ENCODE measurements at places on chromosomes 5 and 9.

GRCh38 chr5:25858019-25858418 lies 1180.4 kb downstream of the CDH9 start:
- DNase-seq: no peak

DNA sequence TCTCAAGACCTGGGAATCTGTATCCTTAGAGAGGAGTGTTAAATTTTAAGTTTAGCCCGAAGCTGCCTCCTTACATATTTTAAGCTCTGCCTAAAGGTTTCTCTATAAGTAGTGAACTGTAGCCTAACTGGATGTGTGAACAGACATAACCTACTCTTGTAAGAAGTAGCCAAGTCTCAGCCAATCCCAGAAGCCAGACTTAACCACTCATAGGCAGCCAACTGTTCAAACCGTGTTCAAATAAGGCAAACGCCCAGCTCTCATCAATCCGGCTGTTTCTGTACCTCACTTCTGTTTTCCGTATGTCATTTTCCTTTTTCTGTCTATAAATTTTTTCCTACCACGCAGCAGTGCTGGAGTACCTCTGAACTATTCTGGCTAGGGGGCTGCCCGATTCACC lies 58.7 kb upstream of the HRH2 start:
- DNase-seq: no peak

DNA sequence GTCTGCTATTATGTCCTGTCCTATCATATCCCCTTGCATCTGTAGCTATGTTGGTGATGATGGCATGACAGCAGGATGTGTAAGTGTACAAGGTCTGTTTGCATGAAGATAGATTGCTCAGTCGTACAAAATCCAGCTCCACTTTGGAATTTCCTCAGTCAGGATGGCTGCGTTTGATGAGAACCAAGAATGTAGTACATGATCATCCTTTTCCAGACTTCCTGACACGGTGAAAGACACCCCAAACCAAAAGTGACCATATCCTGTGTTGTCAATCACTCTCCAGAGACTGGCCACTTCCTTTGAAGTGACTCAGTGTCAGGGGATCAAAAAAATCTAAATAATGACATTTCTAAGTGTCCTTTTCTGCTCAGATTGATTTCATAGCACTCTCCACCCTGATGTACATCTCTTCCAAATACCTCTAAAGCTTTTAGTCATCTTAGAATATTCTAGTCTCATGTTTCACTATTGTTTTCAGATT lies 213.4 kb downstream of the PLK2 start:
- DNase-seq: no peak

DNA sequence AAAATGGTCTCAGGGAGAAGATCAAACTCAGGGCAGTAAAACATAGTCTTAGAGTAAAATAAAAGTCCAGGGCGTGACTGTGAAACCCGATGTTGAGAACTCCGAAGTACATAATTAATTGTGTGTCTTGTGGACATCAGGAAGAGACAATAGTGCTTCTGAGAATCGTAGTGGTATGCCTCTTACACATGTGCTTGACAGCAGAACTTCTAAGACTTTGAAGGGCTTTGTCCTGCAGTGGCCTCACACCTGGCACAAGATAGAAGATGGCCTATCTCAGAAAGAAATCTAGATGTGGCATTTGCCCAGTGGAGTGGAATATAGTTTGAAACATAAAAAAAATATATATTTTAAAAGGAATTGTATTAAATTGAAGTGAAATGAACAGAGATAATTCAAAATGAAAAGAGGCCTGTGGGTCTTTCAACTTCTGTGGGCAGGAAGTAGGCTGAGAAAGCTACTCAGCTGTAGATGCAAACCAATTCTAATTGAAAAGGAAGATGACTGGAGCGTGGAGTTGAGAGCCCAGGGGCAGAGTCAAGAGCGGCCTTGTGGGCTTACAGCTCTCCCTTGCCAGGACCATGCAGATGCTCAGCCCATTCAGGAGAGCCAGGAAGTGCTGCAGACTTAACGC lies 468.4 kb downstream of the KDM4C start:
- DNase-seq: no peak

DNA sequence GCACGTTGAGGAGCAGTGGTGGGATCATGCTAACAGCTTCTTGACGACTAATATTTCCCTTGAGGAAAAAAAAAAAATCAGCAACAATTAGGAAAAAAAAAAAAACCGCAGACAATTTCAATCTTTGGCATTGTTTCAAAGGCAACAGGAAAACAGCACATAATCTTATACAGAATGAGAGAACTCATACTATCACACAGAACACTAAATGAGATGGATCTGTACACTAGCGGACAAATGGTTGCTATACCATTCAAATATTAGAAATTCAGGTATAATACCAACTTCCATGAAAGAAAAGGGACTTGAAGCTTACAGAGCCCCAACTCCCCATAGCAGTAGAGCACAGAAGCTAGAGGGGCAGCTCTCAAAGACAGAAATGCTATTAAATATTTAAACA lies 9.6 kb downstream of the NSUN2 start:
- DNase-seq: no peak

DNA sequence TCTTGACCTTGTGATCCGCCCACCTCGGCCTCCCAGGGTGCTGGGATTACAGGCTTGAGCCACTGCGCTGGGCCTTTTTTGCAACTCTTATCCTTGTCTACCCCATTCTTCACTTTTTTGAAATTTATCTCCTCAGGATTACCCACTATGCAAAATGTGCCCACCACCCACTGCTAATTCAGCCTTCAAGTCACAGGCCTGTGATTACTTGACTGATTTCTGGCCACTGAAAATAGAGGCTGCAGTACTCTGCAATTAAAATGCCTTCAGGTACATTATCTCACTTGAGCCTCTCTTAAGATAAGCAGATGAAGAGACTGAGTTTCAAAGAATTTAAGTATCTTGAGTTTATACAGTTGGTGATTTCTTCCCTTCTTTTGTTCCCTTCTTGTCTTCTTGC lies 112.4 kb upstream of the SPATA31D4 start:
- no peak for DNase-seq

GRCh38 chr5:99156688-99157087 lies 227.9 kb upstream of the CHD1 start:
- no peak for DNase-seq

- DNase-seq: no peak
Measured at GRCh38 chr5:15442193-15442570, 57.8 kb upstream of the FBXL7 start.

DNA sequence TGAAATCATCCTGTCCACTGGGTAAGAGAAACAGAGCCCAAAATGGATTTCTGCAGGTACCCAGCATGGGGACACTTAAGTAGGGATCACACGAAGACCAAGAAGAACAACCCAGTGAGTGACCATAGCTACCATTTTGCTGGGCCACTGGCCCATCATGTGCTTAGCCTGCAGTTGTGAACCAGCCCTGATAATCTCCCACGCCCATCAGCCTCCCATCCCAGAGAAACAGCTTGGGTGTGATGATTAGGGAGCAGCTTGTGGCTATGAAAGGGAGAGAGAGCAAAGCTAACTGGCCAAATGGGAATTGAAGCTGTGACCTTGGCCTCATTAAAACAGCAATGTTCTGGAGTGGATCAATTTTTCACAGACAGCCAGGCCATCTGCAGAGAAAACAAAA lies 138.5 kb downstream of the SLC24A2 start:
- no peak for DNase-seq

DNA sequence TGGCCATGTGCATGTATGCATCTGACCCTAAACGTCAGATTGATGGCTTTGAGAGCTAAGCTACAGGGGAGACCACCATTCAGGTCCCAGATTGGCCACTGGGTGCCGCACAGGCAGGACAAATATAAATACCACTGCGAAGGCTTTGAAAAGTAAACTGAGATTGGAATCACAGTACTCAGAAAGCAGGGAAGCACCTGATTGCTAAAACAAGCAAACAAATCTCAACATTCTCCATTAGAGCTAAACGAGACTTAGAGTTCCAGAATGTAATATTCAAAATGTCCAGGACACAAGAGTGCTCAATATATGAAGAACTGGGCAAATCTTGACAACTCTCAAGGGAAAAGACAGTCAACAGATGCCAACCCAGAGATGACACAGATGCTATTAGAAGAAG lies 61.0 kb upstream of the GFPT2 start:
- DNase-seq: no peak

DNA sequence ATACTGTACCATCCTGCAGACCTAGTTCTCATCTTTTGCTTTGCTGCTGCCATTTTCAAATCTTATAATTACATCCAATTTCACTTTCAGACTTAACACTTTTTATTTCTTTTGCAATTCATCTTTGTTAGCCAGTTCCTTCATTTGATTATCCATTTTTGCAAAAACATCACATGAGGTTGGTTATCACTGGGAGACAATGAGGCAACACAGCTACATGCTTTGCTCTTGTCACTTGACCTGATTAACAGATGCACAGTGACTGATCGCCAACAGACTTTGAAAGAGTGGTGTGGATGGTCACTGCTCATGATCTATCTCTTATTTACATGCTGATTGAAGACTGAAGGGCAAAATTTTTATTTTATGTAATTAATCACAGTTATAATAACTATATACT lies 17.0 kb upstream of the RNF20 start:
- DNase-seq: no peak

GRCh38 chr5:173642895-173643481 lies 26.5 kb upstream of the BOD1 start:
- DNase-seq: no peak

DNA sequence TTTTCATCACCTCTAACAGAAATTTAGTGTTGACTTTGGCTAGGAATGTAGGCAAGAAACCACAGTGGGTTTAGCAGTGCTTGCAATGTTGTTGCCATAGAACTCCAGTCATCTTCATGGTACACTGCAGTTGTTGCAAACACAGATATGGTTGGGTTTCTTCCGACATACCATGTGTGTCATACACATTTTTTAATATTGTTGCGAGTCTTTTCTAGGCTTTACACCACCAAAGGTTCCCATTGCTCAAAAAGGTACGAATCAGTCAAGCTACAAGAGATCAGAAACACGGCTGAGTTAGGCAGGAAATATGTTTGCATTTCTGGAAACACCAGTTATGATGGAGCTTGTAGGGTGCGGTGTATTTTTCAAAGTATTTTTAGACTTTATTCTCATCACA lies 172.4 kb downstream of the SYK start:
- no peak for DNase-seq

- no peak for DNase-seq
Measured at GRCh38 chr9:90147426-90147825, 495.2 kb downstream of the DIRAS2 start.

- no peak for DNase-seq
Measured at GRCh38 chr5:119913425-119913824, 284.1 kb downstream of the FAM170A start.
